8988T (cell line): ENCODE measurements at places on chromosomes 2 and 18.

DNA sequence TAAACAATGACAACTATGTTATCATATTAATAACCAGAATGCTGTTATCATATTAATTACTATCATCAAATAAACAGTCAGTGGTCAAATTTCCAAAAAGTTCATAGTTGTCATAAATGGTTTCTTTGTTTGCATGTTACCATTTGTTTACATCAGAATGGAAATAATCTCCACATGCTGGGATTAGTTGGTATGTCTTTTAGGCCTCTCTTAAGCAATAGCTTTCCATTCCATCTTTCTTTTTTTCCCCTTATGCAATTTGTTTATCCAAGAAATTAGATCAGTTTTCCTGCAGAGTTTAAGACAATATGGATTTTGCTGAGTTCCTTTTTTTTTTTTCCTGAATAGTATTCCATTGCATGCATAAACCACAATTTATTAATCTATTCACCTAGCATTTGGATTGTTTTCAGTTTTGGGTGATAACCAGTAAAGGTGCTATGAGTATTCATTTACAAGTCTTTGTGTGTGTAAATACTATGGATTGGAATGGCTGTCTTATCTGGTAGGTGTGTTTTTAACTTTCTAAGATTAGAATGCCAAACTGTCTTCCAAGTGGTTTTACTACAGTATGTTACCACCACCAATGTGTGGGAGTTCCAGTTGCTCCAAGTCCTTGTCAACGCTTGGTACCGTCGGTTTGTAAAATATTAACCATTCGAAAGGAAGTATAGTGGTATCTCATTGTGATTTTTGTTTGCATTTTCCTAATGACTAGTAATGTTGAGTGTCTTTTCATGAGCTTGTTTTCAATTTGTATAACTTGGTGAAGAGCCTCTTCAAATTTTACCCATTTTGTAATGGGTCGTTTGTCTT lies 33.3 kb upstream of the TXNDC2 start:
- no peak for DNase-seq

DNA sequence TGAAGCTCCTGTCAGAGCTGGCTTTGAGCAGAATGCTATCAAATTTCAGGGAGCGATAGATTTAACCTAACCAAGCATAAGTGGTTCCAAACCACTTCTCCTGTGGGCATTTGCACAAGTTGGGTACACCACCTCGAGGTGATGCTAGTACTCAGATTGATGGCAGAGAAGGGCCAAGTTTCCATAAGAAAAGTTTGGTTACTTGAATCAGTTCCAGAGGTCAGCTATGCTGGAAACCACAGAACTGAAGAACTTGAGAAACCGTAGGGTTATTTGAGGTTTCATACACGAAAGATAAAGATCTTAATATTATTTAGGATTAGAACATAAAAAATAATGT lies 238.2 kb upstream of the SOX11 start:
- DNase-seq, result no peak

GRCh38 chr2:206452750-206453149 lies 9.4 kb downstream of the ADAM23 start:
- DNase-seq, result no peak

- DNase-seq, result no peak
Measured at GRCh38 chr2:101089419-101089818, 61.8 kb downstream of the TBC1D8 start.

DNA sequence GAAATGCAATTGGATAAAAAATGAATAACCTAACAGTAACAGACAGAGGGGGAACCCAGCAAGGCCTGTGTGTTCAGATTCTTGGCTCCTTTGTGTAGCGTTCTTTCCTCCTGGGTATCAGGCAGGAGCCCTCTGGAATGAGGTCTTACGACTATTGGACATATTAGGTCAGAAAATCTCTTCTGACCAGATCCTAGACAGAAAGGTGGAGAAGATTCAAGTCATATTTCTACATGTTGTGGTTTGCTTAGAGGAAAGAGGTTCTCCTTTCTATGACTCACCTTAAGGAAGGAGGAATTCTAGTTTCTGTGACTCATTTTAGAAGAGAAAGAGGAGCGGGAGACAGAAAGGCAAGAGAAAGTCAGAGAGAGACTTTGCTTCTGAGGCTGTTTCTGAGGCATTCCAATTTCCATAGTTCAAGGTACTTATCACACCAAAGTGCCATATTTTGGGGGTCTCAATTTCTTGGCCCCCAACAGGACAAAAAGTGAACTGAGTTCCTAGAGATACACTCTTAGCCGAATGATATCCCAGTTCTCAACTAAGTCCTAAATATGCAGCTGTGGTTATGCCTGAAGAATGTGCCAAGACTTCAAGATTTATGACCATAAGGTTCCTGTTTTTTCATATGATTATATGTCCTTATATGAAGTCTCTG lies 618.6 kb downstream of the ZEB2 start:
- no peak for DNase-seq

- no peak for DNase-seq
Measured at GRCh38 chr2:219542931-219543595, 546 bp downstream of the CHPF start.

DNA sequence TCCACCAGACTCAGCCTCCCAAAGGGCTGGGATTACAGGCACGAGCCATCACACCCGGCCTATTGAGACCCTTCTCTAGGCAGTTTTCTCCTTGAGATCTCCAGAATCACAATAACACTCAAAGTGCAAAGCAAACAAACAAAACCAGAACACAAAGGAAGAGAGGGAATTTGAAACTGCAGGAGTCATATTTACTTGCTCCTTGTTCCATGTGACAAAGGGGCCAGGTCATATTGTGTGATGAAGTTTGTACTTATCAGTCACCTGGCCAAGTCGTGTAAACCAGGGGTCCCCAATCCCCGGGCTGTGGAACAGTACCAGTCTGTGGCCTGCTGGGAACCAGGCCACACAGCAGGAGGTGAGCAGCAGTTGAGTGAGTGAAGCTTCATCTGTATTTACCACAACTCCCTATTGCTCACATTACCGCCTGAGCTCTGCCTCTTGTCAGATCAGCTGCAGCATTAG lies 26.5 kb downstream of the SCYGR8 start:
- no peak for DNase-seq

- DNase-seq, result no peak
Measured at GRCh38 chr2:58973811-58974281, 732.7 kb upstream of the FANCL start.

GRCh38 chr2:127048618-127048935 lies 58.4 kb downstream of the BIN1 start:
- no peak for DNase-seq

- peak; percentile 93 for DNase-seq
Measured at GRCh38 chr18:12038639-12039539, 54.8 kb upstream of the ANKRD62 start.

DNA sequence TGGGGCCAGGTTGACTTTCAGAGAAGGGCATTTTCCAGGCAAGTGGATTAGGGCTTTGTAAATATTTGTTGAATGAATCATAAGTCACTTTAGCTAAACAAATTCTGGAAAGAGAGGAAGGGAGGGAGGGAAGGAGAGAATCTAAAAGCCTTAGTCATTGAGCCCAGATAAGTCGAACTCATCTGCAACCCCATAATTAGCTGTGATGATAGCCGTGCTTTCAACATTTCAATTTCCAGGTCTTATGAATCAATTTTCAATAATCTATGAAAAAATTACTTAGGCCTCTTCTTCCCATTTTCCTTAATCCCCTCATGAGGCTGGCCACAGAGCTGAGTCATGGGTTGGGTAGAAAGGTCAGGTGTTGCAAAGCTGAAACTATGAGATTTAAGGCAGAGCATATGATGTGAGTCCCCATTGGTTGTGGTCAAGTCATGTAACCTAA lies 111.9 kb upstream of the MAPRE2 start:
- DNase-seq, result no peak

DNA sequence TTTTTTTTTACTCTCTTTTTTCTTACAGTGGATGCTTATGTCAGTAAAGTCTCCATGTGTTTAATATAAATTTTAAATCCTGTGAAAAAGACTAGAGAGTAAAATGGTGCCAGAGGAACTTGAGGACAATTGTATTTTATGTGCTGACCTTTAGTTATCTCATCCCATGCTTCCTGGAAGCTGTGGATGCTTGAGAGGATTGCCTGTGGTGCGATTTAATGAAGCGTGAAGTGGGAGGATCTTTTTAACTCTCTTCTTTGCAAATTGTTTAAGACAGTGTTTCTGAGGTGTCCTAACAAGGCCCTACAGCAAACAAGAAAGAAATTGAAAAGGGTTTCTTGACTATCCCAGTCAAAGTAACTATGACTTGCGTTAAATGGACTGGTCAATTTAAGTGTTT lies 84.2 kb downstream of the DTNA start:
- DNase-seq, result no peak

- no peak for DNase-seq
Measured at GRCh38 chr2:237597196-237598145, 6.9 kb upstream of the RAB17 start.

- DNase-seq, result peak; percentile 32
Measured at GRCh38 chr2:56185582-56186046, 1.8 kb downstream of the CCDC85A start.

DNA sequence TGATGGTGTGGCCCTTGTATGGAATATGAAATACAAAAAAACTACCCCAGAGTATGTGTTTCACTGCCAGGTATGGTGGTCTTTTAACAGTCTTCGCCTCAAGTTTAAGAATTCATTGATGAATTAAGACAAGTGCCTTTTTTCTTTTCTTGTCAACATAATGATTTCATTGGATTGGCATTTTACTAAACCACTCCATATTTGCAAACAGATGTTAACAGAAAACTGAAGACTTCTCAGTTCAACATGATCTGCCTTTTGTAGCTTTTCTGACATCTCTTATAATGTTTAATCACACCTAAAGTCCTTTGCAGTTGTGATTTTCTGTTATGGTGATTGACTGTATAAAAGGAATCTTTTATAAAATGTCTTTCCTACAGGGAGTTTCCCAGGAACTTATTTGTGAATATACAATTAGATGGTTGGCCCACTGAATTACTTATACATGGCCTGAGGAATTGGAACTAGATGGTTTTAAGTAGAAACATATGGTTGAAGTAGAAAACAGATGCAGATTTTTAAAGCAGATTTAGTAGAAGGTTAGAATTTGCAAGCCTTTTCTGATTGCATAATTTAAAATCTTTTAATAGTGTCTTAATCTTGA lies 39.7 kb downstream of the DYNC1I2 start:
- no peak for DNase-seq

GRCh38 chr2:73105511-73105971 lies 7.2 kb downstream of the RAB11FIP5 start:
- no peak for DNase-seq

GRCh38 chr2:181185948-181186347 lies 205.5 kb downstream of the UBE2E3 start:
- no peak for DNase-seq

DNA sequence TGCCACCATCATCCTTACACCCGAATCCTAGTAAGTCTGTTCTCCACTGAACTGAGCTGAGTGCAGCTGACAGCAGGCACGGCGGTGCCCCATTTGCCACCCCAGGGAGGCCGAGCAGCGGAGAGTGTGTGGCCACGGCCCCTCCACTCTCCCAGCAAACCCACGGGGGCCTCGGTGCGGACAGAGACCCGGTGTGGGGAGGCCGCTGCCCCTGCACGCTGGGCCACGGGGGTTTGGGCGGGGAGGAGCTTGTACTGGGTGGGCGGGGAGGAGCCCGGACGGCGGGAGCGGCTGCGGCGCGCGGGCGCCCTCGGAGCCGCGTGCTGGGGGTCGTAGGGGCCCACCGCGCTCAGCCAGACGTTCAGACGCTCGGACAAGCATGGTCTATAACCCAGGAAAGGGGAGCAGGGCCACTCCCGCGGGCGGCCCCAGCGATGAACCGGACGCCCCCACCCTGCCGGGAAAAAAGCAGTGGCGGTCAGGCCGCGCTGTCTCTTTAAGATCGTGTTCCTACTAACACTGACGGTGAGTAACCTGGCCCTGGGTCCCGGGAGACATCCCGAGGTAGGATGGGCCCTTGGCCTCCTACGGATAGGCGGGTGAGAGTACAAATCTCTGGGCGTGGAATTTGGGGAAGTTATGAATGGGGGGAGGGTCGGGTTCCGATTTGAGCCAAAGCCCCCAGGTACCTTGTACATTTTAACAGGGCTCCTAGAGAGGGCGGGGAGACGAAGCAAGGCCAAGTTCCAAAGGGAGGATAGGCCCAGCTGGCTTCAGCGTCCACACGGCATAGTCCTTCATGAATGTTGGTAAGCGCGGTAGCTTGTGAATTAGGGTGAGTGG lies at the start of gene ITPRIPL1:
Gene ITPRIPL1, plus strand, starts transcription at position 277 of the 843 bp plus-strand sequence. Its CDS starts 523 bp downstream, at position 800.
- DNase-seq, result no peak

- no peak for DNase-seq
Measured at GRCh38 chr2:179129574-179130238, 79.8 kb upstream of the CCDC141 start.

- DNase-seq, result no peak
Measured at GRCh38 chr2:127575941-127576432, 40.5 kb downstream of the MYO7B start.

GRCh38 chr2:1593371-1594122 lies 150.8 kb downstream of the PXDN start:
- DNase-seq, result no peak

- no peak for DNase-seq
Measured at GRCh38 chr2:234286118-234286598, 210.7 kb downstream of the ARL4C start.

DNA sequence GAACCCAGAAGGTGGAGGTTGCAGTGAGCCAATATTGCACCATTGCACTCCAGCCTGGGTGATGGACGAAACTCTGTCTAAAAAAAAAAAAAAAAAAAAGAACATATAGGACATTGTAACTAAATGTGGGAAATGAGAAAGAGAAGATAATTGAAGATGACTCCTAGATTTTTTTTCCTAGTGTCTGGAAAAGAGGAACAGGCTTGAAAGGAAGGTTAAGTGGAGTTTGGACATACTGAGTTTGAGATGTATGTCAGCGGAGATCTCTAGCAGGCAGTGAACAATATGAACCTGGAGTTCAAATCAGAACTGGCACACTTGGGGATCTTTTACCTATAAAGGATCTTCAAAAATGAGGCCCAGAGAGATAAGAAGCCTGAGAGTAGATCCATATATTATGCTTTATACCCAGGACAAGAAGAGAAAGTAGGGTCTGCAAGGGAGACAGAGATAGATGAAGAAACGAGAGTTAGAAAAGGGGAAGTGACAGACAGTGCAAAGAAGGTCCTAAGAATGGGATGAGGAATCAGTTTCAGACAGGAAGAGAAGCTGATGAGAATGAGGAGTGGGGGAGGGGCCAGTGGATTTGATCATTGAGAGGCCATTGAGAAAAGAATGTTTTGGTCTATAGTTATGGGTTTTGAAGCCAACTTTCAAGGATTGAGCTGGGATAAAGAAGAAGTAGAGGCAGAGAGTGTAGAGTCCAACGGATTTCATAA lies 46.9 kb upstream of the CD28 start:
- DNase-seq, result no peak

DNA sequence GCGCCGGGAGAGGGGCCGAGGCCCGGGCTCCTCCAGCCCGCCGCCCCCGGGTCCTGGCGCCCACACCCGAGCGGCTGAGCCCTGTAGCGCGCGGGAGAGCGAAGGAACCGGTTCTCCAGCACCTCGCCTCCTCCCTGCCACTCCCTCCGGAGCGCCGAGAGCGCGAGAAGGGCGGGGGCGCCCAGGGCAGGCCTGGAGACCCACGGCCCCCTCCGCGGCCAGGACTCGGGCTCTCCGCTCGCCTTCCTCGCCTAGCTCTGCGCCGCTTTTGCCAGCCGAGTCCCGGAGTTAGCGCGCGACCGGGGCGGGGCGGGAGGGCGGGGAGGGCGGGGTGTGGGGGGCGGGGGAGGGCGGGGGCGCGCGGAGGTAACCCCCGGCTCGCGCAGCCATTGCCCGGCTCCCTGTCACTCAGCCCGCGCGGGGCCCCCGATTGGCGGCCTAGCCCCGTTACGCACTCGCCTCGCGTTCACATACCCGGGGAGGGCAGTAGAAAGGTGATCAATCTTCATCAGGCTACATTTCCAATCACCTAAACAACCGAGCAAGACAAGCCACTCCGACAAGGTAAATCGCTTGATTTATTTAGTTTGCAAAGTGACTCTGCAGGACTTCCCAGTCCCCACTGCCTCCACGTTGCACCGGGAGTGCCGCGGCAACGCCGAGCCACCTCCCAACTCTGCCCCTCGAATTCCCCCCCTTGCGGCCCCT lies at the start of gene OTX1:
Gene OTX1, plus strand, starts transcription at position 497 of the 708 bp plus-strand sequence. CDS start 2,161 bp downstream, outside the sequence.
- DNase-seq, result peak; percentile 99
